ENCODE measurements at places on chromosomes 2 and 18.

- no peak for DNase-seq
Observed at GRCh38 chr2:42725657-42726056, 38.3 kb downstream of the OXER1 start.

DNA sequence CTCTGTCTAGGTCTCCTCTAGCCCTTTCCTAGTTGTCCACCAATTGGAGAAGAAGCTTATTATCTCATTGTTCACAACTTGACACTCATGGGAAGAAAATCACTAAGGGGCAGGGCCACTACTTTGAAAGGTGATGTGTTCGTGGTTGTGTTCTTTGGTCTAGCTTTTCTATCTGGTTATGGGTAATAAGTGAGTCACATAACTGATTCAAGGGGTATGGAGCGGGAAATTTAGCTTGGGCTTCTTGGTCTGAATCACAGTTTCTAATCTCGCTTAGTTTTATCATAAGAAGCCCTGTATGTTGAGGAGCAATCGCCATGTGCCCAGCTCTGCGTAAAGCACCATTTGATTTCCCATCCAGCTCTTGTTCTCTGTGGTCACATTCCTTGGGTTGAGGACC, 18.7 kb upstream of the DYTN start:
- DNase-seq, result no peak

GRCh38 chr18:56505971-56506370, 132.4 kb downstream of the TXNL1 start:
- no peak for DNase-seq

DNA sequence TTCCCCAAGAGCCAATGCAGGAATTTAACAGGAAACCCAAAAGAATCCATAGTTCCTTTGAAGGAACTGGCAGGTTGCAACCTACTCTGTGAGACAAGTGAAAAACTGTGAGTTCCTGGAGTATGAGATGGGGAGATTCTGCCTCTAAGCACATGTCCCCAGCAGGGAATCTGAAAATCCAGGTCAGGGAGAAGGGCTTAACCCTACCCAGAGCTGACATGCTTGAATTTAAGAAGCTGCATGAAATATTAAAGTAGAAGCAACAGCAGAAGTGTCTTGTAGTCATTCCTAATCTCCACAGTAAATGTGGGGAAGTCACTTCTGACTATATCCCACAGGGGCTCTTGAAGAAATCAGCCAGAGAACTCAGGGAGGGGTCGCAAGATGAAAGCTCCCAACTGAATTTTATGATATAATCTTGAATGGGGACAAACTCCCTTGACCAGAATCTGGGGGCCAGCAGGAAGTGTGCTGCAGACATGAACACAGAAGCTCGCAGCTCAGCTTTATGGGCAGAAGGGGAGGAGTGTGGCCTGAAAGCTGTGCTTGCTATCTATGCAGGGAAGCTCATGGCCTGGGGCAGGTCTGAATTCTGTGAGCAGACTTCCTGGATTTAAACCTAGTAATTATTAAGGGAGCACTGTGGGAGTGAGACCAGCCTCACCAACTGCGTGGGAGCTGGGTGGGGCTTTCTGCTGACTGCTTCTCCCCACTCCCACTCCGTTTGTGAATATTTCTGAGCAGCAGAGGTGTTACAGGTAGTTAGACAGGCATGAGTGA, 184.1 kb upstream of the KYNU start:
- no peak for DNase-seq
